ENCODE measurements at places on chromosomes 12 and 14. TPM values are rescaled to one million over a fixed set of nuclear protein-coding genes. Genes with fewer than 3 reads are reported as not detected.

GRCh38 chr12:68733661-68734071 lies 12.3 kb upstream of the SLC35E3 start:
- H3K4me3 ChIP-seq = no peak overlapping the region
- no peaks in the 10 kb centered on the region for H3K27me3 ChIP-seq
- peaks cover 15% of the 10 kb centered on the region for H3K36me3 ChIP-seq
- no peak overlapping the region for H3K27ac ChIP-seq

CLEC2B gene
- total RNA-seq = 11.8 TPM

- H3K27ac ChIP-seq = no peak overlapping the region
- no peaks in the 10 kb centered on the region for H3K36me3 ChIP-seq
- H3K4me1 ChIP-seq = no peaks in the 10 kb centered on the region
- H3K4me3 ChIP-seq = no peak overlapping the region
- H3K27me3 ChIP-seq = no peaks in the 10 kb centered on the region
These were observed 823.7 kb downstream of the AACS start for GRCh38 chr12:125888921-125889320.

SLC6A13 gene
- 22.8 TPM for total RNA-seq

GRCh38 chr12:71694099-71694820 lies 8.4 kb downstream of the TMEM19 start:
- DNase-seq = no peak
- peaks cover 2% of the 10 kb centered on the region for H3K4me1 ChIP-seq
- H3K27me3 ChIP-seq = no peaks in the 10 kb centered on the region
- no peaks in the 10 kb centered on the region for H3K36me3 ChIP-seq
- no peak overlapping the region for H3K4me3 ChIP-seq

DNA sequence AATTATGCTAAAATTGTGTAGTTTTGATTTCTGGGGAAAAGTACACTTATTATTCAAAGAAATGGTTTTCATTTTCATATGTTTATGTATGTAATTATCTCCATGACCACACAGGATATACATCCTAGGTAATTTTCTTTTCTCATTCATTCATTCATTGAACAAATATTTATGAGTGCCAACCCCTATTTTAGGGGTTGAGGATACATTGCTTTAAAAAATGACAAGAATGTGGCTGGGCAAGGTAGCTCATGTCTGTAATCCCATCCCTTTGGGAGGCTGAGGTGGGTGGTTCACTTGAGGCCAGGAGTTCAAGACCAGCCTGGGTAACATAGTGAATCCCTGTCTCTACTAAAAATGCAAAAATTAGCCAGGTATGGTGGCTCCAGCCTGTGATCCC lies 40.9 kb downstream of the SGPP1 start:
- H3K4me3 ChIP-seq = no peak overlapping the region
- no peak overlapping the region for H3K27ac ChIP-seq
- no peak for DNase-seq
- no peaks in the 10 kb centered on the region for H3K4me1 ChIP-seq
- no peaks in the 10 kb centered on the region for H3K27me3 ChIP-seq
- H3K36me3 ChIP-seq = no peaks in the 10 kb centered on the region

GRCh38 chr12:22410486-22410885 lies 76.0 kb upstream of the ST8SIA1 start:
- no peak for DNase-seq
- no peak overlapping the region for H3K27ac ChIP-seq
- no peaks in the 10 kb centered on the region for H3K27me3 ChIP-seq
- H3K4me1 ChIP-seq = peaks cover 7% of the 10 kb centered on the region
- no peaks in the 10 kb centered on the region for H3K36me3 ChIP-seq

DNA sequence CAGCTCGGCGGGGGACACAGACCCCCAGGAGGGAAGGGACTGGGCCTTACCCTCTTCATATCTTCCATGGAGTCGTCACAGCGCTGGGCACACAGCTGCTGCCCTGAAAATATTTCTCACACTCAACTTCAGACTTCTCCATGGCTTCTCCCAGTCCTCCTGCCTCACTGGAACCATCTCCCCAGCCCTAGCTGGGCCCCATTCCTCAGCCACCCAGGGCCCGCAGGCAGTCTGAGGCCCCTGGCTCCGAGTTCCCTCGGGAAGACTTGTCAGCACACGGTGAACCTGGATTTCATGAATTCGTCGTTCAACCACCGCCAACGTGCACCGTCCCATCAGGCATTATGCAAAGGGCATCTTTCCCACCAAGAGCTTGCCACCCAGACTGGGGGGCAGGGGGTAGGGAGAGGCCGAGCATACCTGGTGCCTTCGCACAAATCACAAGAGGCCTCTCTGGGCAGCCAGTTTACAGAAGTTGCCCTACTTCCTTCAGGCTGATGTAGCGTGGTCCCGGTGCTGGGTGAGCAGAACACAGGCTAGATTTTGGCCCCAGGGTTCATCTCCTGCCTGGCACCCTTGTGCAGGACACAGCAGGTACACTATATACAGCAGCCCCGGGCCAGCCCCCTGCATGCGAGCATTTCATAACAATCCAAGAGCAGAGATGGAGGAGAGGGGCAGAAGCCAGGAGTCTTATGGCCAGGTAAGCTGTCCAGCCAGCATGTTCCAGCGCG lies 44.2 kb downstream of the LTBP2 start:
- no peak overlapping the region for H3K27ac ChIP-seq
- no peak for DNase-seq

RACGAP1 gene
- 7.7 TPM for total RNA-seq

DNA sequence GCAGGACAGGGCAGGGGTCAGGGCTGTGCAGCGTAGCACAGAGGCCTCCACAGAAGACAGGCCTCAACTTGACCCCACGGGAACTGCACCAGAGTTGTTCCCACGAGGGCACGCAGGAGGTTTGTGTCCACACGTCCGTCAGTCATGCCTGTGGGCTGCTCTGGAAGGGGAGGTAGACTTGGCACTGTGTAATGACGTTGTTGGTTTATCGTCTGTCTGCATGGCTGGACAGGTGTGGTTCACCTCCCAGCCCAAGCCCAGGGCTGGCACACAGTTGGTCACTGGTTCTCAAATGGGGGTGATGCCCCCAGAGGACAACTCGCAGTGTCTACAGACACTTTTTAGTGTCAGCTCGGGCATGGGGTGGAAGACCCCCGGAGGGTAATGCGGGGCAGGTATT lies 45.8 kb downstream of the CCNK start:
- H3K4me3 ChIP-seq = no peak overlapping the region
- no peaks in the 10 kb centered on the region for H3K27me3 ChIP-seq
- DNase-seq = no peak
- peaks cover 10% of the 10 kb centered on the region for H3K4me1 ChIP-seq

DNA sequence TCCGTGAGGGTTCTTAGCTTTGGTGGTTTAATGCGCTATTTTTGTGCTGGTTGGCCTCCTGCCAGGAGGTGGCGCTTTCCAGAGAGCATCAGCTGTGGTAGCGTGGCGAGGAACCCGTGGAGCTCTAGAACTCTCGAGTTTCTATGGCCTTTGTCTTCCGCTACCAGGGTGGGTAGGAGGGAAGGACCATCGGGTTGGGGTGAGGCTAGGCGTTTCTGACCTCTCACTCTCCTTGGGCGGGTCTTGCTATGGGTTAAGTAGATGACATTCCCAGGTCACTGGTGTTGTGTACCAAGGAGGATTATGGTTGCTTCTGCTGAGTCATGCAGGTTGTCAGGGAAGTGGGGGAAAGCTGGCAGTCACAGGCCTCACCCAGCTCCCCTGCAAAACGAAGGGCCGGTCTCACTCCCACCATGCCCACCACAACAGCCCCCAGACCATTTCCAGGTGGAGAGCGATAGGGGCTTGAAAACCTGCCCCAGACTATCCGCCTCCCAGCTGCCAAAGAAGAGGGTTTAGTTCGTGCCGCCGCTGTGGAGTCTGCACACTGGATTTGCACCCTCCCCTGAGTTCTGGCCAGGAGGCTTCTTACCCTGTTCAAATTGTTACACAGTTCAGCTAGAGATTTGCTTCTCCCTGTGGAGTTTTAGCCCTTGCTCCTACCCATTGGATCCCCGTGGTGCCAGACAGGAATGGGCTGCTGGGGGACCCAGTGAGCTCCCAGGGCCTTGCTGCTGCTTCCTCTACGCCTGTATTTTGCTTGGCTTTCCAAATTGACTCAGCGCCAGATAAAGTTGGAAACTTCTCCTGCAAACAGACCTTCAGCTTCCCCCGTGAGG lies 21.9 kb downstream of the RNFT2 start:
- DNase-seq = no peak
- H3K27me3 ChIP-seq = no peaks in the 10 kb centered on the region
- H3K4me1 ChIP-seq = no peaks in the 10 kb centered on the region
- no peak overlapping the region for H3K27ac ChIP-seq
- H3K4me3 ChIP-seq = no peak overlapping the region
- no peaks in the 10 kb centered on the region for H3K36me3 ChIP-seq

DNA sequence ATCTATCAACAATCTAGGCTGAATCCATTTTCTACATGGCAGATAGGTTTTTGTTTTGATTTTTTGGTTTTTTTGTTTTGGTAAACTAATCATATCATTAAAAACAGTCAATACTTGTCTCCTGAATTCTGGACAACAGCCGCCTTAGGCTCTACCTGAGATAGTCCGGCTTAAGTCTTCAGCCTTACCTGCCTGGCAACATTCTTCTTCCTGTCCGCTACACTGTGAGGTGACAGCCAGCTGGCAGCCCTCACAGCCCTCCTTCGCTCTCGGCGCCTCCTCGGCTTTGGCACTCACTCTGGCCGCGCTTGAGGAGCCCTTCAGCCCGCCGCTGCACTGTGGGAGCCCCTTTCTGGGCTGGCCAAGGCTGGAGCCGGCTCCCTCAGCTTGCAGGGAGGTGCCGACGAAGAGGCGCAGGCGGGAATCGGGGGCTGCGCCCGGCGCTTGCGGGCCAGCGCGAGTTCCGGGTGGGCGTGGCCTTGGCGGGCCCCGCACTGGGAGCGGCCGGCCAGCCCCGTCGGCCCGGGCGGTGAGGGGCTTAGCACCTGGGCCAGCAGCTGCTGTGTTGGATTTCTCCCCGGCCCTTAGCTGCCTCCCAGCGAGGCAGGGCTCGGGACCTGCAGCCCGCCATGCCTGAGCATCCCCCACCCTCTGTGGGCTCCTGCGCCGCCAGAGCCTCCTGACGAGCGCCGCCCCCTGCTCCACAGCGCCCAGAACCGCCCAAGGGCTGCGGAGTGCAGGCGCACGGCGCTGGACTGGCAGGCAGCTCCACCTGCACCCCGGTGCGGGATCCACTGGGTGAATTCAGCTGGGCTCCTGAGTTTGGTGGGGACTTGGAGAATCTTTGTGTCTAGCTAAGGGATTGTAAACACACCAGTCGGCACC lies 49.0 kb downstream of the MDGA2 start:
- H3K4me1 ChIP-seq = no peaks in the 10 kb centered on the region
- H3K27ac ChIP-seq = no peak overlapping the region
- no peaks in the 10 kb centered on the region for H3K27me3 ChIP-seq
- DNase-seq = no peak

DNA sequence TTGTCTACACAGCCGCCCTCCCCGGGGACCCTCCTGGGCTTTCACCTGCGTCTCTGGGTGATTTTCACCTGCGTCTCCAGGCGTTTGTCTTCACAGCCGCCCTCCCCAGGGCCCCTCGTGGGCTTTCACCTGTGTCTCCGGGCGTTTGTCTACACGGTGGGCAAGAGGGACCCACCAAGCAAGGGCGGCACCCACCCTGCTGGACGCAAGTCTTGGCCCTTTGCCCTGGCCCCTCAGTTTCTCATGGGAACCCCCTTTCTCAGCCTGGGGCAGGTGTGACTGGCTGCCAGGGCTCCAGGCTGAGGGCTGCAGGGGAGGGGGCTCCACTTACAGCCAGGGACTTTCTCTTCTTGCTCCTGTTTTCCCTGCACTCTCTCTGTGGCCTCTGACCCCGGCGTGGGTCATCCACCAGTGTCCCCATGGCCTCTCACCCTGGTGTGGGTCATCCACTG lies 68.6 kb upstream of the GALNT9 start:
- H3K4me1 ChIP-seq = no peaks in the 10 kb centered on the region
- H3K27me3 ChIP-seq = peaks cover 12% of the 10 kb centered on the region
- no peak for DNase-seq
- no peak overlapping the region for H3K4me3 ChIP-seq

DNA sequence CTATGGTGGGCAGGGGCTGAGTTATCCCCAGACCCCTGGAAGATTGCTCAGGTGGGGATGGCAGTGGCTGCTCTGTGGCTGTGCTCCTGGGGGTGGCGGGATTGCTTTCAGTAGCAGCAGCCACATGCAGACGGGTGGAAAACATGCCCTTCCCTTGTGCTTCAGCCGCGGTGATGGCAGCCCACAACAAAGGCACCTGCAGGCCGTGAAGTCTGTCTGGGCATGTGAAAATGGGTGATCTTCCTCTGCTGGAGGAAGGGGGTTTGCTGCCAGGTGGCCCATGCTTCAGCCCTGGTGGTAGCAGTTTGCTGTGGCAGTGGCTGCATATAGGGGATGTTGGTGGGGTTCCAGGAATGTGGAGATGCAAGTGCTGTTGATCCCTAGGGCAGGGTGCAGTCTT lies 326.2 kb upstream of the RGS6 start:
- no peaks in the 10 kb centered on the region for H3K27me3 ChIP-seq
- no peak overlapping the region for H3K27ac ChIP-seq
- H3K4me1 ChIP-seq = peaks cover 4% of the 10 kb centered on the region

DNA sequence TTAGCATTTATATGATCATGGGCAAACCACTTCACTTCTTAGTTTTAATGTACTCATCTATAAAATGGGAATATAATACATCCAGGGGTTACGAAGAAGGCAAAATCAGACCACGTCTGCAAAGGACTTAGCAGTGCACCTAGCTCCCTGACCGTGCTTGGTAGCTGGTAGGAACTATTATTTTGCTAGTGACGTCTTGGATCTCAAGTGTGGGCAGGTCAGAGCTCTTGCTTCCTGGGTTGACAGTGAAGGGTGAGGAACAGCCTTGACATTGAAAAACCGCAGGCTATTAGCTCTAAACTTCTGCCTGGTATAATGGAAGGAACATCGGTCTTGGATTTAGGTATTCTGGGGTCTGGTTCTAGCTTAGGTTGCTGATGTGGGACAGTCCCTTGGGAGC lies 89.3 kb upstream of the MED13L start:
- no peak for DNase-seq
- H3K4me1 ChIP-seq = peaks cover 15% of the 10 kb centered on the region
- peak overlapping the region; percentile 57 for H3K27ac ChIP-seq
- no peaks in the 10 kb centered on the region for H3K36me3 ChIP-seq
- H3K27me3 ChIP-seq = no peaks in the 10 kb centered on the region

HOXC5 gene
- total RNA-seq = 4.8 TPM

PTPRO gene
- total RNA-seq = 4.6 TPM

DNA sequence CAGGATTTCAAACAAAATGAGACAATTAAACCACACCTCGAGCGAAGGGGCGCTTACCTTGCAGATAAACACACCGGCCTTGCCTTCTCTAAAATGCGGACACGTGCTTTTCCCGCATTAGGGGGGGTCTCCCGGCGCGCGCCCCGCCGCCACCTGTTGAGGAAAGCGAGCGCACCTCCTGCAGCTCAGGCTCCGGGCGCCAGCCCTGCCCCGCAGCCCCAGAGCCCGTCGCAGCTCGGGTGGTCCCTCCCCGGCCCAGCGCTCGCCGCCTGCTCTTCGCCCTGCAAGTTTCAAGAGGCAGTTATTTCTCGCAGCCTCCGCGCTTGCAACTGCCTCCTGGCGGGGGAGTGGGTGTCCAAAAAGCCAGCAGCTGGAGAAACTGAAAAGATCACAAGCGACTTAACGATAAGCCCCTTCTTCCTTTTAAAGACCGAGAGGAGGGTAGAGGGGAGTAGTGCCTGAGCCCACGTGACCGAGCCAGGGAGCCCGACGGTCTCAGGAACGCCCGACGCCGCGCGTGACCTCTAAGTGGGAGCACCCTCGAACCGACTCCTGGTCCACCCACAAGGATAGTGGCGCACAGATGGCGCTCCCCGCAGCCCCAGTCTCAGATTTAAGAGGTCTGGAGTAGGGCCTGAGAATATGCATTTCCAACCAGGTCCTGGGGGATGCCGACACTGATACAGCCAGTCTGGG lies at the start of gene ESR2:
Gene ESR2 (minus strand): TSS at position 396 of the 696 bp plus-strand sequence. CDS start 11,386 bp downstream, outside the sequence.
- peaks cover 11% of the 10 kb centered on the region for H3K4me1 ChIP-seq
- H3K27me3 ChIP-seq = peaks cover 5% of the 10 kb centered on the region
- peak within 1 kb of the TSS; percentile 65 for H3K4me3 ChIP-seq
- no peak within 1 kb of the TSS for H3K27ac ChIP-seq

Data from kidney (tissue), 22 donors.